ENCODE measurements at places on chromosomes 6 and 20.
A peak's percentile ranks its signal among the peaks of the same experiment; 100 is the strongest.

DNA sequence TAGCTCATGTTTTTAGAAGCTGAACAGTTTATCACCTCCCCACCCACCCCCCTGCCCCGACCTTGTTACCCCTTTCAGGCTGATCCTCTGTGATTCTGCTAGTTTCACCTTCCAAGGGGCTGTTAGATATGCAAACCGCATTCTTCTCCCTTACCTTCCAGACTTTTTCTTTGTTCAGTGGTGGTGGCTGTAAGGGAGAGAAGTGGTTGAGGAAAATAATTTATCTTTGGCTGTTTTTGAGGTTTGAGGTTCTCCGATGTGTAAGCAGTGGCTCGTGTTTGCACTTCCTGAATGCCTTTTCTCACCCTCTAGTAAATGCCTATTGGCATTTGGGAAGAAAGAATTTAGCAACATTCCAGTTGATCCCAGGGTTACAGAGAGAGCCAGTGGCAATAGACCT is 69.4 kb upstream of the KCNG1 start:
- DNase-seq, result no peak

GRCh38 chr6:13425943-13426931 is 61.2 kb downstream of the GFOD1 start:
- DNase-seq, result no peak

DNA sequence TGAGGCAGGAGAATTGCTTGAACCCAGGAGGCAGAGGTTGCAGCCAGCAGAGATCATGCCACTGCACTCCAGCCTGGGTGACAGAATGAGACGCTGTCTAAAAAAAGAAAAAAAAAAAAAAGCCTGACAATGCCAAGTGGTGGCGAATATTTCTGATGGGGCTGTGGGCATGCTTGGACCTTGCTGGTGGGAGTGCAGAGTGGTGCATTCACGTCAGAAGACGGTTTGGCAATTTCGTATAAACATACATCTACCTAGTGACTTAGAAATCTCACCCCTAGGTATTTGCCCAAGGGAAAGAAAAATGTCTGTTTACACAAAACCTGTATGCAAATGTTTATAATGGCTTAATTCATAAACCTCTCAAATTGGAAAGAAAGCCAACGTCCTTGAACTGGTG is 33.6 kb downstream of the CTCFL start:
- no peak for DNase-seq

DNA sequence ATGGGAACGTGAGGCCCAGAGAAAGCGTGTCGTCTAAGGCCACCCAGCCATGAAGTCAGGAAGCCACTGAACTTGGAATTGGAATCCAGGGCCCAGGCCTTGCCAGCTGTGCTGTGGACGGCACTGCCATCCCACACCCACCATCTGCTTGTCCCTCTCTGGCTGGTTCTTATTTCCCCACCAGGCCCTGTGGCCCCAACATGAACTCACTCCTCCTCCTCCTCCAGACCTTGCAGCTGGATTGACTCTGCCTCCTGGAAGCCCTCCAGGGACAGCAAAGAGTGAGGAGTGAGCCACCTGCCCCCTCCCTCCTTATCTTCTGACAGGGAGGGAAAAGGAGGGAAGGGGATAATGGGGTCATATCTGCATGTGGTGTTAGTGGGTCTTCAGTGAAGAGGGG is 16.0 kb upstream of the IP6K3 start:
- no peak for DNase-seq

DNA sequence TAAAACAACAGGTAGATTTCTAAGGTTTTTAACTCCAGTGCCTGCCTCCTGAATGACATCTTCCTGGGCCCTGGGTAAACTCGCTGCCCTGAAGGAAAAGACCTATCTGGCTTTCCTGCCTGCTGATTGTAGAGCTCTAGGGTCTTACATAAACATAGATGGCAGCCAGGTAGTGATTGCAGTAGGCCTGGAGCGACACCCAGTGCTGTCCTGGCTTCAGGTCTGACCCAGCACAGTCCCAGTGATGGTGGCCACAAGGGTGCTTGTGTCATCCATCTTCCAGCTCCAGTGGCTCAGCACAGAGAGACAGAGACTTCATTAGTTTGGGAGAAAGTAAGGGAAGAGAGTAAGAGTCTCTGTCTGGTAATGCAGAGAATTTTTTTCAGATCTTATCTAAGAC is 542.9 kb upstream of the IMPG1 start:
- DNase-seq, result no peak

DNA sequence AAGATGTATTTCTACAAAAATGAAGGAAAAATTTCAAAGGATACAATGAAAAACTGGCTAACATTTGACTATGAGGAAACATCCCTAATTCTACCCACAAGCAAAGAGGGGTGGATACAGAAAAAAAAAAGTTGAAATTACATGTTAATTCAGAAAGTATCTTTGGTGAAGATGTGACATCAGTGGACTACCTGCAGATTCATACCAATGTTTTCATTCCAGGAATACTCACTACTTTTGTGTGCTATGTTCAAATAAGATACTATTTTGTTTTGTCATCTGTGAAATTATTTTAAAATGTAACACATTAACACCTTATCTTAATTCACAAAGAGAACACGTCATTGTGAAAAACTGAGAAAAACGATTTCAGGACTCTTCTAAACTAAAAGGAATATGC is 159.3 kb upstream of the SHLD1 start:
- DNase-seq, result no peak

GRCh38 chr6:44779130-44779826 is 391.8 kb downstream of the CDC5L start:
- DNase-seq, result no peak

- DNase-seq, result no peak
Measured at GRCh38 chr6:69456086-69456485, 340.7 kb downstream of the LMBRD1 start.

DNA sequence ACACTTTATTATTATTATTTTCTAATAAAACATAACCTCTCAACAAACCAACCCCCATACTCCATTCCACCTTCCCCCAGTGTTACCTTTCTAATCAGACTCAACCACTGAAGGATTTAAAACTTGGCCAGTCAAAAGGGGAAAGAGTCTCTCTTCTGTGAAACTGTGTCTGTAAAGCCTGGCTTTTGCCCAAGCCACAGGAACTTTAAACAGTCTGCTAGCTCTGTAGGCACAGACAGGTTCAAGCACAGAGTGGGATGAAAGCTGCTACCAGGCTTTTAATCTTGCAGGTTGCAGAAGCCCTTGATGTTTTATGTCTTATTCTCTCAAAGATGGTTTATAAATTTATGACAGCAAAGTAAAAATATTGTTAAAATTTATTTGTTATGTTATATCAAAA is 585.7 kb downstream of the TENT5A start:
- DNase-seq, result peak; percentile 3

DNA sequence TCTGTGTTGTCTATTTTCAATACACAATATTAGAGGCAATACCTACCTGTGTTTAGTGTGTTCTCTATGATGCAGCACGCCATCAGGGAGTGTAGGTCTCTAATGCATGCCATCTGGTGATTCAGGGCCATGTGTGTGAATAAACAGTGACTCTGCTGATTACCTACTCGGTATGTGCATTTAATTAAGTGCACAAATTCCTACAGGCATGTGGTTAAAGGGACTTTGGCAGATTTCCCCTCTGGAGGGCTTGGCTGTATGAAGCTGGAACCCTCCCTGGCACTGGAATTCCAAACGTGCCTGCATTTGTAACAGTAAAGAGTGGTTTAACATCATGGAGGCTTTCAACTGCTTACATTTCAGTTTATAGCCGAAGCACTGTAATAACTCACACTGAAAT is 401.5 kb upstream of the SASH1 start:
- no peak for DNase-seq

DNA sequence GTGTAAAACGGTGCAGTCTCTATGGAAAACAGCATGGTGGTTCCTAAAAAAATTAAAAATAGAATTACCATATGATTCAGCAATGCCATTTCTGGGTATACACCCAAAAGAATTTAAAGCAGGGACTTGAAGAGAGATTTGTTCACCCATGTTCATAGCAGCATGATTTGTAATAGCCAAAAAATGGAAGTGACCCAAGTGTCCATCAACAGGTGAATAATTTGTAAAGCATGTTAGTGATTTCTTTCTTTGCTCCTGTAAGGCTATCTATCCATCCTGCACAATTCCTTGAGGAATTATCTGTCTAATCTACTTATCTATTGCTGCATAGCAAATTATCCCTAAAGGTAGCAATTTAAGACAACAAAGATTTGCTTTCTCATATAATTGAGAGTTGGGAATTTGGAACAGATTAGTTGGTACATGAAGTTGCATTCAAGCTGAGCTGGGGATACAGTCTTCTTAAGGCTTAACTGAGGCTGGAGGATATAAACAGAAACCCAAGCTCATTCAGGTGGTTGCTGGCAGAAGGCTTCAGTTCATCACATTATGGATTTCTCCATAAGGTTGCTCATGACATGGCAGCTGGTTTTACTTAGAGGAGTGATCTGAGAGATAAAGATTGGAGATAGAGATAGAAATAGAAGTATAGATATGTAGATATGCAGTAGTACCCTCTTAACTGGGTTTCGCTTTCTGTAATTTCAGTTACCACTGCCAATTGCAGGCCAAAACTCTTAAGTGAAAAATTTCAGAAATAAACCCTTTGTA is 62.0 kb downstream of the IL22RA2 start:
- no peak for DNase-seq

DNA sequence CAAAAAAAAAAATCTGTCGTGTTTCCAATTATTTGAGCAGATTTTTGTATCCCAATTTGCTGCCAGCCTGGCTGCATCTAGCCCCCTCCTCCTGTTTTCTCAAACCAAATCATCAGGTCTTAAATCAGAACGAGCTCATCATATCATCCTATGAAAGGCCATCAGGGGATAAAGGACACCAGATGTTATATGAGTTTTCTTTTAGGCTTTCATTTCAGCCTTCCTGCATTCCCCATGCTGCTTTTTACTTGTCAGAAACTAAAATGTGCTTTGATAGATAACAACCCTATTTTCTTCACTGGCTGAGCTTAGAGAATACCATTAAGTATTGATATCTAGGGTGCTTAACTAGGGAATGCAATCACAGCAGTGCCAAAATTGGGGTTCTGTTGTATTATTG is 968.4 kb upstream of the SLC35B3 start:
- no peak for DNase-seq

- no peak for DNase-seq
Measured at GRCh38 chr6:18488526-18489270, 101.5 kb downstream of the RNF144B start.

DNA sequence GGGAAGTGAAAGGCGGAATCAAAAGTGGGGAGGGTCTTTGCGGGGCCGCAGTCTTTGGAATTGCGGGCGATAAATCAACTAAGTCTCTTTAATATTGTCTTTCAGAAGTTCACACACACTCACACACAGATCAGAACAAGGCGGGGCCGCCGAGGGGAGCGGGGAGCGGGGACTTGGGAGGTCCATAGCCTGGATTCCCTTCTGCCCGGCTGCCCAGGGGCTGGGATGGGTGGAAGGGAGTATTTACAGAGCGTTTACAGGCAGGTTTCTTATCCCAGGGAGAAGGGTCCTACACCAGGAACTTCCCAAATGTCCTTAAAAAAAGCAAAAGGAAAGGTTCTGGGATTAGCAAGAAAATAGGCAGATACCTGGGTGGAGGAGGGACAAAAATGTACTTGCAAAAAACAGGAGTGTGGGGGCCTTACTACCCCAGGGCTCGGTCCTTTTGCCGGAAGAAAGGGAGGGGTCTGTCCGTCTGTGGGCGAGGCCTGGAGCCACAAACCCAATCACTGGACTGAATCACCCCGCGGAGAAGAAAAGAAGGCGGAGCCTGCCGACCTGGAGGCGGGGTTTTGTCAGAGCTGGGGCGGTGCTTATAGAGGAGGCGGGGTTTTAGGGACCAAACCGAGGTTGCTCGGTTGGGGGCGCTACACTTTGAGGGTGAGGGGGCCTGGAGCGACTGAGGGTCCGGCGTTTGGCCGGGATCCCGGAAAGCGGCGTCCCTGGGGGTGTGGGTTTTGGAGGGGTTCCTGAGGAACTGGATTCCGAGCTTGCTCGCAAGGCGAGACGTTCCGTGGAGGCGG is 3.2 kb downstream of the PRRT1 start:
- DNase-seq, result no peak

GRCh38 chr20:57902473-57902872 is 192.7 kb upstream of the PMEPA1 start:
- DNase-seq, result no peak

DNA sequence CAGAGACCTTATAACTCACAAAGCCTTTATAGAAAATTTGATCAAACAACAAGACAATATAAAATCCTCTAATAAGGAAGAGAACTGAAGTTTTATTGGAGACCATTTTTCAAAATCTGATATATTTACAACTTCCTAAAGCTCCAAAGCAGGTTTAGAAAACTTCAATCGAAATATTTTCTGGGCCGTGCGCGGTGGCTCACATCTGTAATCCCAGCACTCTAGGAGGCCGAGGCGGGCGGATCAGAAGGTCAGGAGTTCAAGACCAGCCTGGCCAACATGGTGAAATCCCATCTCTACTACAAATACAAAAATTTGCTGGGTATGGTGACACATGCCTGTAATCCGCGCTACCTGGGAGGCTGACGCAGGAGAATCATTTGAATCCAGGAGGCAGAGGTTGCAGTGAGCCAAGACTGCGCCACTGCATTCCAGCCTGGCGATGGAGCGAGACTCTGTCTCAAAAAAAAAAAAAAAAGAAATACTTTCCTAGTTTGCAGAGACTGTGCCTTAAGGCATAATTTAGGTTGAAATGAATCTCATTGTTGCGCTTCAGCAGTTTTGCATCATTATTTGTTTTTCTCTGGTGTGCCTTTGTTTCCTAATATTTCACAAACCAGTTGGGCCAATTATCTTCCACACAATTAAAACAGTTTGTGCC is 60.6 kb upstream of the ASIP start:
- no peak for DNase-seq

GRCh38 chr20:9626357-9626756 is 112.0 kb downstream of the LAMP5 start:
- no peak for DNase-seq

GRCh38 chr6:10385524-10386132 is 29.2 kb downstream of the TFAP2A start:
- DNase-seq, result no peak

- DNase-seq, result no peak
Measured at GRCh38 chr6:129902681-129903080, 41.6 kb upstream of the TMEM244 start.

DNA sequence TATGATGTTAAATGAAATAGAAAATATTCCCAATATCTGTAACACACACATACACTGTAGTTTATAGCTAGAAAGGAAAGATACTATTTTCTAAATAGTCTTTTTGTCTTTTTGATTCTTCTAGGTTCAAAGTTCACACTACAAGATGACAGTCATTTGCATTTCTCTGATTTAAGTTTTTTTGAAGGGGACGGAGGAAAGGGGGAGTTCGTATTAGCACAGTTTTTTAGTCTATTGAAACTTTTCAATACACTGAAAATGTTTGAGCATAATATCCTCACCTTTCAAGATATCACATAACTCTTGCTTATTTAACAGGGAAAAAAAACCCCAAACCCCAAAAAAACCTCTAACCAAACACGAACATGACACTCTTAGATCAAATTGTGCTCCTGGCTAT is 68.1 kb downstream of the BMP2 start:
- DNase-seq, result no peak

Data from amniotic stem cell (primary cell).